WTC11 (cell line): ENCODE measurements at places on chromosomes 6 and 20. TPM values are rescaled to one million over a fixed set of nuclear protein-coding genes. Genes with fewer than 3 reads are reported as not detected.

The HUS1B gene
- total RNA-seq = 0.89 to 1.1 TPM (median 0.89 TPM) in 3 replicates

The TMEM217 gene
- 0.55 to 0.99 TPM (median 0.61 TPM) in 3 replicates for total RNA-seq

The MYLK4 gene
- total RNA-seq = 0.05 to 0.13 TPM (median 0.11 TPM) in 3 replicates

The TOMM6 gene
- 219 to 233 TPM (median 228 TPM) in 3 replicates for total RNA-seq

The SOX18 gene
- total RNA-seq = 0.73 to 0.81 TPM (median 0.80 TPM) in 3 replicates

The ELOVL4 gene
- total RNA-seq = 8.5 to 10.1 TPM (median 9.0 TPM) in 3 replicates

The RUNX2 gene
- 0.28 to 0.55 TPM (median 0.53 TPM) in 3 replicates for total RNA-seq

The COL9A3 gene
- 115 to 136 TPM (median 123 TPM) in 3 replicates for total RNA-seq

The HLA-F gene
- 7.5 to 11.8 TPM (median 11.2 TPM) in 3 replicates for total RNA-seq

The TINAG gene
- not detected in 3 replicates for total RNA-seq

The BHLHE23 gene
- total RNA-seq = 0.57 to 1.3 TPM (median 0.66 TPM) in 3 replicates

The ZBTB22 gene
- total RNA-seq = 11.6 to 14.7 TPM (median 13.7 TPM) in 3 replicates

The RGL2 gene
- total RNA-seq = 72.6 to 79.7 TPM (median 77.1 TPM) in 3 replicates

The ACOT8 gene
- 38.1 to 41.1 TPM (median 39.4 TPM) in 3 replicates for total RNA-seq

The SYNDIG1 gene
- 5.0 to 6.4 TPM (median 6.0 TPM) in 3 replicates for total RNA-seq

The HLA-DRB5 gene
- total RNA-seq = 0.30 TPM in 1 of 3 replicates, not detected in the others

The PRDM13 gene
- total RNA-seq = 0.09 to 0.14 TPM (median 0.11 TPM) in 3 replicates

The BIRC7 gene
- total RNA-seq = 0.17 to 0.23 TPM in 2 of 3 replicates, not detected in the other
